ENCODE measurements at places on chromosomes 3 and 15. TPM values are rescaled to one million over a fixed set of nuclear protein-coding genes. Genes with fewer than 3 reads are reported as not detected.

SLC6A1 gene
- not detected for total RNA-seq

TMCO5A gene
- not detected for total RNA-seq

TRH gene
- total RNA-seq, result 0.13 TPM

CMTM6 gene
- total RNA-seq, result 42.3 TPM

DNA sequence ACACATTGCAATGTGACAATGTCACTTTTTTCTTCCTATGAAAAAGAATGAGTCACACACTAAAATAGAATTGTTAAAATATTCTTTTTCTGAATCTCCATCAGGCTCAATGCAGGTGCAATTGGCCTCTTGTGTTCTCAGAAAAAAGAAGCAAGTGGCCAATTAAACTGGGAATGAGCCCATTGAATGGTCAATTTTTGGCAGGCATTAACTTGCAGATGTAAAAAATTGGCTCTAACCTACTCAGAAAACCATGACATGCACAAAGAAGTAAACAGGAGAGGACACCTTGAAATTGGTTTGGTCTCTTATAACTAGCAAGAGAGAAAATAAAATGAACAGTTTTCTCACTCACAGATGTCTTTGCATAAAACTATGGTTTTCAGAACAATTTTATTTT lies 820.8 kb downstream of the TBL1XR1 start:
- no peaks in the 10 kb centered on the region for H3K36me3 ChIP-seq
- DNase-seq, result no peak
- H3K4me3 ChIP-seq, result no peak overlapping the region
